AG04449 (cell line): ENCODE measurements at places on chromosomes 13 and 19.
A peak's percentile ranks its signal among the peaks of the same experiment; 100 is the strongest.

DNA sequence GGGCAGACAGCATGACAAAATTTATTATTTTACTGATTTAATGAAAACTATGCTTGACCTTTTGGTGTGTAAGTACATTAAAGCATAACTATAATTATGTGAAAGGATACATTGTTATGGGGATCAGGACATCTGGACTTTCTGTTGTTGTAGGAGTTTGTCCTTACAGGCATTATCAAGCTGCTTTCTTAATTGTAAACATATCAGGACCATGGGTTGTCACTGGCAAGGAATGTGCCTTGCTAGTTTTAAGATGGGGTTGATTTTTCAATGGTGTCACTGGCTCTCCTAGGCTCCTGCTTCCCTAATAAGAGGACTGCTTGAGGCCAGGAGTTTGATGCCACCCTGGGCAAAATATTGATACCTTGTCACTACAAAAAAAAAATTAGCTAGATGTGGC lies 32.6 kb downstream of the KBTBD6 start:
- DNase-seq = no peak

DNA sequence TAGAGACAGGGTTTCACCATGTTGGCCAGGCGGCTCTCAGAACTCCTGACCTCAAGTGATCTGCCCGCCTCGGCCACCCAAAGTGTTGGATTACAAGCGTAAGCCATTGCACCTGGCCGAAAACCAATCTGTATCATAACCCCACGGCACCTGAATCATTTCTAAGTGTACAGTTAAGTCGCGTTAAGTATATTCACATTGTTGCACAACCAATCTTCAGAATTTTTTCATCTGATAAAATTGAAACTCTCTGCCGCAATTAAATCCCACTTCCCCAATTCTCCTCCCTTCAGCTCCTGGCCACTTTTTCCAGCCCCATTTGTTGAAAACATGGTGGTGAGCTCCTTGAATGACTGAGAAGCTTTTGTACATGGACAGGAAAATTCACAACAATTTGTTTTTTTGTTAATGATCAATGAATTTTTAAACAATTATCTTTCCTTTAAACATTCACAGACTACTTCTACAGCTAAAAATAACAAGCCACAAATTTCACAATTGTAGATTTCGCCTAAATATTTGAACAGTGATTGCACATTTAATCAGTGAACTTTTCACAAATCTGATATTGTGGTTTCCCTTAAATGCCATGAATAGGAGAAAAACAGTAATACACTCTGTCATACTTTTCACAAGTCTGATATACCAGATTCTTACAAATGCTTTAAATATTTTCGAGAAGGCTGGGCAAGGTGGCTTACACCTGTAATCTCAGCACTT lies 13.8 kb downstream of the FGF21 start:
- no peak for DNase-seq

DNA sequence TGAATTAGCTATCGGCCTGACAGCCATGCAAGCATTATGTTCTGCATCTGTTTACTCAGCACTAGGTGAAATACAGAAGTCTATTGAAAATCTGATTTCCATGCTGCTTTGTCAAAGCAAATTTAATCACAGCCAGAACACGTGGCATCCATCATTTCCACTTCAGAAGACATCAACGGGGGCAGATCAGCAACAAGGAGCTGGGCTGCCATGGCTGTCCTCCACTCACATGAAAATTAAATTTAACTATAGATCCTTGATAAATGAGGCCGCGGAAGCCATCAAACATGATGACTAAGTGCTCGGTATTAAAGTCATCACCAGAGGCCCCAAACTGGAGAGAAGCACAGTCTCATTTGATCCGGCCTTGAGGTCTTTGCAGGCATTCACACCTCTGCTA lies 443.5 kb downstream of the HS6ST3 start:
- DNase-seq = no peak

GRCh38 chr13:26095338-26095737 lies 43.5 kb upstream of the SHISA2 start:
- no peak for DNase-seq

DNA sequence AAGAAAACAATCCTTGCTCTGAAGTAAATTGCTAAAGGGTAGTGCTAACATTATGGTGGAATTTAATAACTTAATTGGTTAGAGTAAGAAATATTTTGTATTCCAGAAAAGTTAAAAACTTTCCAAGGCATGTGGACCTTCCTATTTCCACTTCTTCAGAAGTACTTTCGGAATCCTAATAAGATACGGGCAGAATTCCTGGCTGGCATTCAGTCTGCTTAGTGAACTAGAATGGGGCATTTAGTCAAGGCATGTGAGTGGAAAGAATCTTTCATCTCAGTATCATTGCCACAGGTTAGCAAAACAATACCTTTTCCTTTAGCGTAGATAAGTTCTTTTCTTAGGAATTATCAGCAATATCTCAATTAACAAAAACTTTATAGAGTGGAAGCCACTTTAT lies 85.1 kb downstream of the TNFRSF19 start:
- no peak for DNase-seq

DNA sequence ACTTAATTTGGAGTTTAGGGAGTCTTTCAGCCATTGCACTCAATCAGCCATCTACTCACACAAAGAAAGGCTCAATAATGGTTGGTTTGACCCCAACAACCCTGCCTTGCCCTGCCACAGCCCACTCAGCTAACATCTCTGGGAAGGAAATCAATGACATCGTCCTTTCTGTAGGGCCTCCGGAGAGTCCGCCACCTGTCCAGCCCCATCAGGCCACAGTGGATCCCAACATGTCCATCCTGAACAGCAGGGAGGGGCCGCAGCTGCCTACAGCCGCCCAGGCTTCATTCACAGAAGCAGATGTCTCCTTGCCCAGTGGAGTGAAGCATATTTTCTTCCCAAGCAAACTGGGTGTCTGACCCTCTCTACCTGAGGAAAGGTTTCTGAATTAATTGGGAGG lies 4.2 kb upstream of the CDX2 start:
- DNase-seq = no peak

DNA sequence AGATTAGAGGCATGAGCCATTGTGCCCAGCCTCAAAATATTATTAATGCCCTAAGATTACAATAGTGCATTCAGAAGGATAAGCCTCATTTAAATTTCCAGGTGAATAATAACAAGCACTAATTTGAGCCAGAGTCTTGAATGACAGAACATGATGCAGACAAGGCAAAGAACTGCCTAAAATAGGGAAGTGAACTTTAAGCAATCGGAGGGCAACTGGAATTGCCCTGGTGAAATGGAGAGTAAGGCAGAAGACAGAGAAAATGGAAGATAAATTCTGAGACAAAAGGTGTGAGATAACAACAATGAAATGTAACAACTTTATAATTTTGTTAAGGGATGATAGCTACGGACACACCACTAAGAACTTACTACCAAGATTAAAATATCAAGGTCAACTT lies 199.9 kb downstream of the DIAPH3 start:
- no peak for DNase-seq

- peak; percentile 45 for DNase-seq
These were observed 4.3 kb downstream of the PHF11 start for GRCh38 chr13:49499889-49500660.

- DNase-seq = no peak
These were observed 12.8 kb downstream of the MEDAG start for GRCh38 chr13:30918662-30919405.

DNA sequence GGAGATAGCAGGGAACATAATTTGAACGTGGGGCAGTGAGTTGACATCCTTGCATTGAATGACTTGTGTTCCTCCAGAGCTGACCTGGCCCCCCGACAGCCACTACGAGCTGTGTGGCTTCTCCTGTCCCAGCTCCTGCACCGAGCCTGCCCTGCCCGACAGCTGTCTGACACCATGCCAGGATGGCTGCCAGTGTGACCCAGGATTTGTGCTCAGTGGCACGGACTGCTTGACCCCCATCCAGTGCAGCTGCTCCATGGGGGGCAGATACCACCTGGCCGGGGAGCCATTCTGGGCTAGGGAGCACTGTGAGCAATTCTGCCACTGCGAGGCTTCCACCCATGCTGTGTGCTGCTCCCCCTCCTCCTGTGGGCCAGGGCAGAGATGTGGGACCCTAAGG lies 29.2 kb upstream of the FXYD3 start:
- DNase-seq = no peak

GRCh38 chr19:3606690-3607289 lies at the start of gene TBXA2R:
TBXA2R (minus strand) TSS chr19:3606875; CDS start chr19:3600634, 6,241 bp downstream.
- DNase-seq = no peak

DNA sequence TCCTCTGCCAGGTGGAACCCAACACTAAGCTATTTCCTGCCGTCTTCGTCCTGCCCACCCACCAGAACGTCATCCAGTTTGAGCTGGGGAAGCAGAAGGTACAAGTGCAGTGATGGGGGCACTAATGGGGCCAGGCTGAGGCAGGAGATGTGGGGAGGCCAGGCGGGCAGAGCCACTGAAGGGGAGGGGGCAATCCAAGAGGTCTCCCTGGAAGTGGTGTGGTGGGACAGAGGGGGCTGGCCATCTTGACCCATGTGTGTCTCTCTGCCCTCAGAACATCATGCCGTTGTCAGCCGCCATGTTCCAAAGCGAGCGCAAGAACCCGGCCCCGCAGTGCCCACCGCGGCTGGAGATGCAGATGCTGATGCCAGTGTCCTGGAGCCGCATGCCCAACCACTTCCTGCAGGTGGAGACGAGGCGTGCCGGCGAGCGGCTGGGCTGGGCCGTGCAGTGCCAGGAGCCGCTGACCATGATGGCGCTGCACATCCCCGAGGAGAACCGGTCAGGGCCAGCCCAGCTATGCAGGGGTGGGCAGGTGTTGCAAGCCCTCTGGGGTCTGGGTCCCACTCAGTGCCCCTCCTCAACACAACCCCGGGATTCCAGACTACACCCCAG lies 49.6 kb downstream of the RYR1 start:
- DNase-seq = no peak

DNA sequence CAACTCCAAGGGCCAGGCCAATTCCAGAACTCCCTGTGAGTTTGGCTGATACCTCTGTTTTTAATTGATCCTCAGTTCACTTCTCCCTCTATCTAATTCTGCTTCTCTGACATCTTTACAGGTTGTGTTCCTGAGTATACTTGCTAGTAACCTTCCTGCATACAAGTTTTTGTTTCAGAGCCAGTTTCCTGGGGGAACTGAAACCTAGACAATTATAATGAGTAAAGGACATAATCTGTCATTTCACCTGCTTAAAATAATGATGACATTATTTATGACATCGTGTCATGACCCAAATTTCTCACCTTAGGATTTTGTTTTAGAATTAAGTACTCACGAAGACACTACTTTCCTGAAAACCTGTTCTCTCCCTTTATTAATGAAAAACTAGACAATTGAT lies 12.5 kb upstream of the MYCBP2 start:
- DNase-seq = no peak

GRCh38 chr19:1168572-1169410 lies 5.3 kb downstream of the SBNO2 start:
- DNase-seq = no peak

GRCh38 chr13:113116206-113116800 lies 6.3 kb upstream of the F10 start:
- no peak for DNase-seq

DNA sequence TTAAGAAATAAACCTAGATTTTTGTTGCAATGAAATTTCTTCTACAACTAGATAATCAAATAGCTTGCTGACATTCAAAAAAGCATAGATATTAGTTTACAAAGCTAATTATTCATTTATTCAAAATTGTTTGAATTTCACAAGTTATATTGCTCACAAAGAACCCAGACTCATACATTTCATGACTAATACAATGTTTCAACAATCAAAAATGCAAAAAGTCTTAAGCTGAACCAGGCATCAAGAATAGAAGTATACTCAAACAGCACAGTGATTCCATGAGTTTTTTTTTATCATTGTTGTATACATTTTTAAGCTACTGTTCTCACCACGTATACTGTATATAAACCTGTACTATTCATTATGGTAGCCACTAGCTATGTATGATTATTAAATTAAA lies 51.0 kb downstream of the DIAPH3 start:
- DNase-seq = peak; percentile 4

- no peak for DNase-seq
These were observed 43.4 kb downstream of the ACTN4 start for GRCh38 chr19:38690832-38691231.
